ENCODE measurements at places on chromosomes 6 and 20.
A peak's percentile ranks its signal among the peaks of the same experiment; 100 is the strongest.

GRCh38 chr6:21190701-21191100, 402.9 kb upstream of the SOX4 start:
- no peak for DNase-seq

DNA sequence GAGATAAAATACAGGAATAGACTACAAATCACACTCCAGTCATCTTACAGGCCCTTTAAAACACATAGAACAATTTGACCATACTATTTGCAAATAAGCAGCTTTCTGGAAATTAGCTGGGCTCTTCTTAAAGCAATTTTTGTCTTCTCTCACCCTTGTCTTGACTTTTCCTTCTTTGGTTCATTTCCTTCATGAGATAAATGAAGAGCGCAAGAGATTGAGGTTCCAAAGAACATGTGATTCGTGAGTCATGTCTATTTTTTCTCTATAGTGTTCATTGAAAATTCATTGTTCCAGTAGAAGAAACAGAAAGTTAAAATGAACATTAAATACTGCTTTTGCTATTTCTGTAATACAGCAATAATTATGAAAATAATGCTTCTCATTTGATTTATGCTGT, 33.9 kb downstream of the PRDM1 start:
- no peak for DNase-seq

- no peak for DNase-seq
These were observed 347.9 kb upstream of the TSHZ2 start for GRCh38 chr20:52624281-52624680.

DNA sequence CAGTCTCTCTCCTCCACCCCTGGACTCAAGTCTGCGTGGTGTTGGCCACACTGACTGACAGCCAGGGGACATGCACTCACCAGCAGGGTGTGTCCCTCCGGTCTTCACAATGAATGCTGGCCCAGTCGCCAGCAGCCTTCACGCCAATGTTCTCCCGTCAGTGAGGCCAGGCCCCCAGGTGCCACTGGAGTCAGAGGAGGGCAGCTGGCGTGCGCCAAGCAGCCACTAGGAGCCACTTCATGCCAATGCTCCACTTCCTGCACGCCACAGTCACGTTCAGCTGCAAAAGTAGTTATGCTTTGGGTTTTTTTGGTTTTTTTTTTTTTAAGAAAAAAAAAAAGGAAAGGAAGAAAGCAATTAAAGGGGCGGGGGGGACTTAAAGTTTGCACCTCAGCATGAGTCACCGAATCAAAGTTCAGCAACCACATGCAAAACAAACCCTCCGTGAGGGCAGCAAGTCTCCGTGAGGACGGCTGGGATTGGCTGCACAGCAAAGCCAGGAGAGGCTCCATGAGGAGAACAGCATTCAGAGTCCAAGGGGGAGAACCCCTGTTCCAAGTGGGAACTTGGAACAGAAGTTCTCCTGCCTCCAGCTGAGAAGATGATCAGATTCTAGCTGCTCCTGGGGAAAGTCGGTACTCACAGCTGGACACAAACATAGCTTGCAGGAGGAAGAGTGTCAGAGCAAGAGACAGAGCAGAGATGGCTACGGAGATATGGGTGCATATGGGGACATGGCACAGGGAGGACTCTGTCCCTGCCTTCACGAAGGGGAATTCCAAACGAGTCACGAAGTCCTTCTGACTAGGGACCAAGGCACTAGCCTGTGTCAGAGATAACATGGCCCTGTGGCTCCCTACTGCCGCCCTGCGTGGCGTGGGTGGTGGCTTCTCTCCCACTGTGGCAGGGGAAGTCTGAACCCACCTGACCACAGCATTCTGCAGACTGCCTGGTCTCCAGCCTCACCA, at the start of gene ZC3H12D:
Gene ZC3H12D (minus strand): TSS at position 282 of the 968 bp plus-strand sequence. CDS start 10,471 bp downstream, outside the sequence.
- DNase-seq = no peak

DNA sequence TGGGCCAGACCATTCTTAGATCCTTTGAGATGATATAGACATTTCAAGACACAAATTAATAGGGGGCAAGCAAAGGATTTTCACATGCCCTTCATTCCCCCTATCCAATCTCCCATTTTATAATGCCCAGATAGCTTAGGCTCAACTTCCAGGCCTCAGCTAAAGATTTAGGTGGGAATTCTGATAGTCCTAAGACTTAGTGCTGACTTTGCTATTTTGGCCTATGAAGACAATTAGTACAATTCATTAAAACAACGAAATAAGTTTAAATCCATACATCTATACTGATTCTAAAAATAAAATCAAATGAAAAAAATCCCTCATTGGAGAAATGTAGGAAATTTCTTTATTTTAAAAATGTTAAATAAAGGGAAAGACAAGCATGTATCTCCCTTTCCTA, 259.5 kb downstream of the CBLN4 start:
- no peak for DNase-seq

DNA sequence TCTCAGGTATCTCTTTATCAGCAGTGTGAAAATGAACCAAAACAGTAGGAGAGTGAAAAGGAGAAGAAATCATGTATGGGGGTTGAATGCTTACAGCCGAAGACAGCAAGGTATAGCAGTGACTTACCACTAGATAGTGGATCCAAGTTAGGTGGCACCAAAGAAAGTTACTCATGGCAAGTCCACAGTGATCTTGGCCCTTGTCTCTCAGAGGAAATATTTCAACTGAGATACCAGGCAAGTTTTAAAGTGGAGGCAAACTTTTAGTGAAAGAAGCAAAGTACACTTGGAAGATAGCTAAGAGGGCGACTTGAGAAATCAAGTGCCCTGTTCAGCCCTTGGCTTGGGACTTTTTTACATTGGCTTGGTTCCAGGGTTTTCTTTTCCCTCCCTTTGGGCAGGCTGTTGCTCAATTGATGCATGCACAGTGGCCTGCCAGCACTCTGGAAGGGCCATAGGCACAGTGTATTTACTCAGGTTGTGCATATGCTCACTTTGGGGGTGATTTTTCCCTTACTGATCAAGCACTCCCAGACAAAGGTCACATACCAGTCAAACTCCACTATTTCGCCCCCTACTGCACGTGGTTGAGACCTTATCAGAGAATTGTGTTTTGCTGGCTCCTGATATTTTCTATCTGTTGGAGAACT, 329.5 kb upstream of the KHDRBS2 start:
- DNase-seq = no peak

- no peak for DNase-seq
These were observed 253.1 kb downstream of the LY86 start for GRCh38 chr6:6841571-6841970.

GRCh38 chr6:134984821-134985220, 34.9 kb upstream of the ALDH8A1 start:
- no peak for DNase-seq

DNA sequence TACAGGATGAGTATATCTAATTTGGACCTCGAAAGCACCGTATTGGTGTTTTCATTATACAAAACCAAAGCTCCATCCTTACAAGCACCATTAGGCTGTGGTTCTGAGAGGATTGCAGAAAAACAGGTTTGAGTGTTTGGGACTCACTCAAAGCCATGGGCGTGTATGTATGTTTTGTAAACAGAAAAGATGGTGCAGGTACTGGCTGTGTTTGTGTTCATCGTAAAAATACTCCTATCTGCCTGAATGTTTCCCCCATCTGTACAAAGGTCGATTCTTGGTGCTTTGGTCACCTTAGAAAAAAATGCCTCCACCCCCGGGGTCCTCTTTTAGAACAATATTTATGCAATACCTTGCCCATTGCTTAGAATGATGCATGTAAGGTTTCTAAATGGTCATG, 286.6 kb downstream of the TSHZ2 start:
- no peak for DNase-seq

DNA sequence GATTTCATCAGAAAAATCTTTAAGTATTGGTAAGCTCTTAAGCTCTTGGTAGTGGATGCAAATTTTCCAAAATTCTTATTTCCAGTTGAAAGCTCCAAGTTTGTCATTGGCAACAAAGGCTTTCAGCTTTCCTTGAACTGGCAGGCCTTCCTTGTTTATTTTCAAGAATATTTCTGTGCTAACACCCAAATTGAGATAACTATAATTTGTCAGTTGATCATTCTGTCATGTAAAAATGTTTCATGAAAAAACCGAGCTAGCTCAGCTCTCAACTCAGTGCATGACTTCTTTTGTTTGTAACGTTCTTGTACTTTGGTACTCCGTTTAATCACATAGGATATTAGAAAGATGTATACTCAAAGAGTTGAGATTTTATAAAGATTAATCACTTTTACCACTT, 38.9 kb upstream of the CALHM6 start:
- DNase-seq = no peak

DNA sequence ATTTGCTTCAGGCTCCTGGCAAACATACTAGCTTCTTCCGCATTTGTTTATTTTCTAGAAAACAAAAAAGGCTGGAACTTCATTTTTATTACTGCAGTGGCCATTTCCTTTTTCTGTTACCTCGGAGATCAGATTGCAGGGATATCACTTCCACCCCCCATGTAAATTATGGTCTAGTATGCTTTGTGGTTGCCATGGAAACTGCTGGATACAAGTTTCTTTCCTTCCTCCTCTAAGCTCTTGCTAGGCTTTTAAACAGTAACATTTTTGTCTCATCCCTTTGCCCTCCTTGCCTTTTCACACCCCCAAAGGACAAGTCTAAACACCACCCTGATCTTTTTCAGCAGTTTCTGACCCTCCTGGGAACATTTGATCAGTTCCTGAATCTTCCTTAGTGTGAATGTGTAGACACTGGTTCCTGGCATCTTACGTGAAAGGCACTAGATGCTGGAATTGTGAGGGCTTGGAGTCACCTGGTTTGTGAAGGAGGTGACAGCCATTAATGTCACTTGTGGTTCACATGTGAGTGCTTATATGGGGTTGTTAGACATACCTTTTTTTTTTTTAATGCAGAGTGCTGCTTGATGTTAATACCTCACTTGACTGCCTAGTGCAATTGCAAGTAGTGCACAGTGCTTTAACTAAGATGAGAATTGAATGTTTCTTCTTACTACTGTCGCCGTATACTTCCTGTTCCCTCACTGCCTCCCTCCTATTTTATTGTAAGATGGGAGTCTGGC, 181.6 kb downstream of the JARID2 start:
- no peak for DNase-seq

DNA sequence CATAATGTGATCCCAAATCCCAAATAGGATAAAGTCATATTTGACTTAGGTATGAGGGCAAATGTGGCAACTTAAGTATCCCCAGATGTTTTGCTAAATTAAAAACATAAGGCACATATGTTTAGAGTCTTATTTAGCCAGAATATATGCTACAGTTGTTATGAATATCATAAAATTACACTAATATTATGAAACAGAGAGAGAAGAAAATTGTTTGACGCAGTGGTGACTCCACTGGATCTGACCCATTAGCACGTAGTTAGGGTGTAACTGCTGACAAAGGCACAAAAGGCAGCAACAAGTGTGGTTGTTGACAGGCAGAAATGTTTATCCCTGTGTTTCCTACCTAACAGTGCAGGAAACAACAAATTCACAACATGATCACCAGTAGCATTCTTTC, 152.4 kb upstream of the THBS2 start:
- no peak for DNase-seq

- DNase-seq = no peak
These were observed 150.7 kb upstream of the MLN start for GRCh38 chr6:33954453-33954852.

GRCh38 chr6:130933712-130934200, 106.5 kb downstream of the SMLR1 start:
- no peak for DNase-seq

DNA sequence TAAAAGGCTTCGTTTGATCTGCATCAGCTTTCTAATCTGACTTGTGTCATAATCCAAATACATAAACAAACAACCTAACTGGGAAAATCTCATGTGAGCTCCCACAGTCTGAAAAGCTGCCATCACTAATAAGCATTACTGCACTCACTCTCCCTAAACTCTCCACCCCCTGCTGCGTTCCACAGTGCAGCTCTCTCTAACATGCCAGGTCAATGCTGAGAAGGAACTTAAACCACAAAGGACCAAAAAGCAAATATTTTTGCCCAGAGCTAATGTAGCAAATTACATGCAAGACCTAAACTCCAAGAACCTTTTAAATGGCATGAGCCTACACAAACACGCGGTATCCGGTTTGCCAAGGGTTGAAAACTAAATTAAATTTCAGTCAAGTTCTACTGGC, 542.3 kb upstream of the JARID2 start:
- DNase-seq = no peak

DNA sequence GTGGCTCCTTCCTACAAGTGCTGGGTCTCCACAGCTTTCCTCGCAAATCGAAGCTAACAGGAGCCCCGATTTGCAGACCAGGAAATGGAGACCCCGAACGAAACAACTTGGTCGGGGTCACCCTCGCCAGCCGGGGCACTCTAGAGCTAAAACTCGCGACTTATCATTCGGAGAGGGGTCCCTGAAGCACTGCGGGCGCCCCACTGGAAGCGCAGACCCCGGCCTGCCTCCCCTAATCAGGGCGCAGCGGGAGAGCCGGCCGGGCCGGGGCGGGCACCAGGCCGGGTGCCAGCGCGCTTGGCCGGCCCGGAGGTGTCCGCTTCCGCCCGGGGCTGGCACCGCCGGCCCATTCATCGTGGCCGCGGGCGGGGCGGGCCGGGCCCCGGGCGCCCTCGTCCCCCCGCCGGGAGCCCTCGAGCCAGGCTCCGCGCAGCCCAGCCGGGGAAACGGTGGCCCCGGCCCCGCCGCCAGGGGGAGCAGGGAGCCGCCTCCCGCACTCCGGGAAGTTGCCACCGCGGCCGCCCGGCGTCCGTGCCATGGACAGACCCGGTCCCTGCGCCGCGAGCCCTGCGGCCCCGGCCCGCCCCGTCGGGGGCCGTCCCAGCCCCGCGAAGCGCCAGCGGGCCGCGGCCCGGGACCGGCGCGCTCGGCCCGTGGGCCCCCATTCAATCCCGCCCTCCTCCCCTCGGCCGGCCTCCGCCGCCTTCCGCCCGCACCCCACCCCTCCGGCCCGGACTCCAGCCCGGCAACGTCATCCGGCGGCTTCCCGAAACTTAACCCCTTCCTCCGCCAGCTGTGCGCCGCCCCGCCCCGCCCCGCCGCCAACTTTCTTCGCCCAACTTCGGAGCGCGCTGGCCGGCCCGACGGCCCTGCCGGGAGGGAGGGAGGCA, 961 bp downstream of the RRBP1 start:
- DNase-seq = no peak

DNA sequence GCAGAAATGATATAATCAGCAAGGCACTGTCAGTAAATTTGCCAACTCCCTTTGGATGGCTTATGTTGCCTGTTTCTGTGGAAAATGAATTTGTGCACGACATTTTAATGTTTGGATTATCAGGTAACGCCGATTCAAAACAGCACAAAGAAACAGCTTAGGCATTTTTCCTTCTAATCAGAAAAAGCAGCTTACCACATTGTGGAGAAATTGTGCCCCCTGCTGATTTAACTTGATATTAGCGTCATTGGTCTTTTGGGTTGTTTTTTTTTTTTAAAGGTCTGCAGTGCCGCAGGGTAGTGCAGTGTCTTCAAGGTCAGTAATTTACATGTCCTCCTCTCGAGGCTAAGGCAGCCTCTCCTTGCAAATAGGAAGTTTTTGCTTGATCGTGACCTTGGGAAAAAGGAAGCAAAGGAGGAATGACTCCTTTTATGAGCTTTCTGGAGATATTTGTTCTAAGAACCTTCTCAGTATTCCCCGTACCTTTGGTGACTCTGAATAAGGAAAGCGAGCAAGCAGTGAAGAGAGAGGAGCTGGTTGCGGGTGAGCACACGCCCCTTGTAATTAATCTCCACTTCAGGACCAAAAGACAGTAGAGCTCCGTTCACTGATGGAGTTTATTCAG, 79.1 kb downstream of the ELOVL4 start:
- peak; percentile 43 for DNase-seq

GRCh38 chr20:10476319-10476724, 41.2 kb downstream of the SLX4IP start:
- no peak for DNase-seq
